ENCODE measurements at places on chromosomes 5 and 9.

DNA sequence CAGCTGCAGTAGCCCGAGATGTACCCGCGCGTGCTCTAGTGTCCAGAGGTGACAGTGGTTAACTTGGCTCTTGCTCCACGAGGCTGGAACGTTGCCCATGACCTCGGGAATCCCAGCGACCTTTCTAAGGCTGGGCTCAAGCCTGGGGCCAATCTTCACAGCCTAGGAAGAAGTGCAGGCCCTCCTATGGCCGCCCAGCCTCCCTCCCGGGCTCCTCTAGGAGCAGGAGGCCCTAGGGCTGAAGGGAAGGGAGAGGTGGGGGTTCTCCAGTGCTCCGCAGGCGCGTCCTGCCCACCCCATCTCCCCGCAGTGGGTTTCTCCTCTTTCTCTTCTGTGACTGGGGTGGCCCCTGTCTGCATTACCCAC, 13.3 kb downstream of the NR2F1 start:
- no peak for DNase-seq

- DNase-seq: no peak
These were observed 102.4 kb downstream of the SMIM23 start for GRCh38 chr5:171888051-171888481.

DNA sequence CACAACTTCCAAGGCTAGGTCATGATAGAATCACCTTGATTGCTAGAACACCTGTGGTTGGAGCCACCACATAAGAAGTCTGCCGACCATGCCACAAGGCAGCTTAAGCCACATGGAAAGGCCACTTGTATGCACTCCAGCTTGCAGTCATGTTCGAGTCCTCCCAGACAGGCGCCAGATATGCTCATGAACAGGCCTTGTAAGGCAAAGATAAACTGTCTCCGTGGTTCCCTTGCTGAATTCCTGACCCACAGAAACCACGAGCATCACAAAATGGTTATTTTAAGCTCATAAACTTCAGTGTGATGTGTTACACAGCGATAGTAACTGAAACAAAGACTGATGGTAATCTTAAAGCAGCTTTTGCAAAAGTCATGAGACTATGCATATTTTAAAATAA, 188.4 kb upstream of the DAPK1 start:
- DNase-seq: no peak

- DNase-seq: no peak
These were observed 81.9 kb upstream of the ADAMTS2 start for GRCh38 chr5:179427032-179427675.

DNA sequence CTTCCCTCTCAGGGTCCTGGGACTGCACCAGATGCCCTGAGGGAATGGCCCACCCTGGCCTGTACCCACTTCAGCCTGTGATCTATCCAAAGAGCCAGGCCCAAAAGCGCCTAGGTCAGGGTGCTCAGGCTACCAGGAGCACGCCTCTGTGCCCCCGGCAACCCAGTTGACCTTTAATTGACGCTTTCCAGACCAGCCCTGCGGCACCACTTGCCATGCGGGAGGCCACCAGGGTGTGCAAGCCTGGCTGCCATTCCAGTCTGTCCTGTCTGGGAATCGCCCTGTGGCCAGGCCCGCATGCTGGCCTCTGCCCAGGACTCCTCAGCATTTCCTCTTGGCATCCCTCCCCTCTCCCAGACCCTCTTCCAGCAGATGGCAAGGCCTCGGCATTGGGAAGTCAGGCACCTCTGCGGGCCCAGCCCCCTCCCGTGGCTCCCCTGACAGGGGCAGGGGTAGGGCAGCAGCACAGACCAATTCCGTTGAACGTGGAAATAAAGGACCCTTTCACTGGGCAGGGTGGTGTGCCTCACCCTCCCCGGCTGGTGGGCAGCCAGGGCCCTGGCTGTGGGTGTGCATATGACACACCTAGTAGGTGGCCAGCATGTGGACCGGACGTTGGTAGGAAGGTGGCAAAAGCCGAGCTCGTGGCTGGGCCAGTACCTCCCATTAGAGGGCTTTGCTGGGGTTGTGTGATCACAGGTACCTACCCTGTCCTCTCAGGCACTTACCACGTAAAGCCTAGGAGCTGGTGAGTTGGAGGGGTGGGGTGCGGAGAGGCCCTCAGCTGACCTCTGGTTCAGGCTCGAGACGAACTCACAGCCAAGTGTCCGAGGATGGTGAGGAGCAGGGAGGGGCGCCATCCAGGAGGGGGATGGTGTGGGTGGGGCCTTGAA, 3.5 kb upstream of the AIF1L start:
- DNase-seq: no peak

DNA sequence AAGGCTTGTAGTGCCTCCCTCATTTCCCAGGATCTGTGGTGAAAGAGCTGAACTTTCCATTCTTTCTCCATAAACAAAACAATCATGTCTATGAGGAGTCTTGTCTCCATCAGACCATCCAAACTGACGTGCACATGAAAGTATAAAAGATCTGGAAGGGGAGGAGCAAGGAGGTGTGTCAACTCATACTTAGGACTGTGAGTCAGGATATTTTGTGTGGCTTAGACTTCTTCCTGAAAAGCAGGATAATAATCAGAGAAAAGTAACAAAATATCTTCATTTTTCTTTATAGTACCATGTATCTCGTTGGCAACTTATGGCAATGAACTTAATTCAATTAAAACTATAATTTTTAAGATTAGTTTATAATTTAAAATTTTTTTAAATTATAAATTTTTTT, 96.0 kb upstream of the PRRC1 start:
- DNase-seq: no peak

DNA sequence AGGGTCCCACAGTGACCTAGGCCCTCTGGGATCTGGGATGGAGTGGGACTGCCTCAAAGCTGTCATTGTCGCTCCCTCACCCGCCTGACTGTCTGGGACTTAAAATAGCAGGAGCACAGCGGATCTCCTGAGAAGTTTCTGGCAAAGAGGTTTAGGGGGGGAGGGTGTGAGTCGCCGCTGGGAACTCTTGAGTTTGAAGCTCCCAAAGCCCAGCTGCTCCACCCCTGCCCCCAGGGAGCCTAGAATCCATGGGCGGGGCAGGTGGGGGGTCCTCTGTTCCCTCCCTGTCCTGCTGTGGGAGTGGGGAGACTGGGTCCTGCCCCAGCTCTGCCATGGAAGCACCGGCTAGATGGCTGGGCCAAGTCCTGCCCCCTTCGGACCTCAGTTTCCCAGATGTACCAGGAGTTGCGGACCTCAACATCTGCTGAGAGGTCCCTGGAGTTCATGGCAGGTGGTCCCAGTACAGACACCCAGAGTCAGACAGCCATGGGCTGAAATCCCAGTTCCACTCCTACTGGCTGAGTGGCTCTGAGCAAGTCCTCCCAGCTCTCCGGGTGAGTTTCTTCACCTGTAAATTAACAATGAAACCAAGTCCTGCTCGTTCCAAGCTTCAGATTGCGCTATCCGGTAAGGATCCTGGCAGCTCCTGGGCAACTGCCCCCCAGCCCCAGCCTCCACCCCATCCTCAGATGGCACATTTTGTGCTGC, 985 bp upstream of the WDR38 start:
- DNase-seq: no peak

DNA sequence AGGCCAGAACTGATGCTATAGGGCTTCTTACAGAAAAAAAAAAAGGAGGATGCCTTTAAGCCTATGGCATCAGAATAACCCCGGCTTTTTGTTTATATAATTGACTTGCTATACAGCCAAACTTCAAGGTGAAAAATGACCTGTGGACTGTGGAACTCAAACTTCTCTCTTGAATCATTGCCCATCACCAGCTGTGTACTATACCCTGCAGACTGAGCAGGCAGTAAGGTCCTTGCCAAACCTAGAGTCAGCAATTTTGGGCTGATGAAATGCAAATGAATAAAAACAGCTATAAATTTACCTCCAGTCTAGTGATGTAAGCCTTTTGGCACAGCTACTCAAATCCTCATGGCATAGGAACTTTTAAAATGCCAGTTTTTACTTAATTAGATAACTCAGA, 44.5 kb upstream of the PPP3R2 start:
- DNase-seq: no peak

DNA sequence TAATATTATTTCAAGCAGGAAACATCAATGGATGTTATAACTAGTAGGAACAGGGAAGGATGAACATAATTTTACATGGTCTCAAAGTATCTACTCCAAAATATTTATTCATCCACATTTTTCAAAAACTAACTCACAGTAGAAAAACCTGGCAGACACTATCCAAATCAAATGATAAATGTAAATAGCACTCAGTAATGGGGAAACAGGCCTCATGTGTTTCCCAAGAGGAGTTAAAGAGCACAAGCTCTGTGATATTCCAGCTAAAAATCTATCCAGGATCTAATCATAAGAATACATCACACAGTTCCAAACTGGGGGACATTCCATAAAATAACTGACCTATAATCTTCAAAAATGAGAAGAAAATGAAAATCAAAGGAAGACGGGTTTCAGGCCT, 443.1 kb downstream of the ZNF608 start:
- no peak for DNase-seq

- DNase-seq: no peak
These were observed 19.5 kb downstream of the RALGDS start for GRCh38 chr9:133101356-133102189.

DNA sequence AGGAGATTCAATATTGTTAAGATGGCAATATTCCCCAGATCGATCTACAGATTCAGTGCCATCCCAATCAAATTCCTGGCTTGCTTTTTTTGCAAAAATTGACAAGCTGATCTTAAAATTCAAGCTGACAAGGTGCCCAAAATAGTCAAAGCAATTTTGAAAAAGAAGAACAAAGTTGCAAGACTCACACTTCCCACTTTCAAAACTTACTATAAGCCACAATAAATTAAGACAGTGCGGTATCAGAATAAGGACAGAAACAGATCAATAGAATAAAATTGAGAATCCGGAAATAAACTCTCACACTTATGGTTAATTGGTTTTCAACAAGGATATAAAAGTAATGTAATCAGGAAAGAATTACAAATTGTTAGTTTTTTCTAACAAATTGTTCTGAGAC, 97.1 kb downstream of the NRG2 start:
- DNase-seq: no peak

DNA sequence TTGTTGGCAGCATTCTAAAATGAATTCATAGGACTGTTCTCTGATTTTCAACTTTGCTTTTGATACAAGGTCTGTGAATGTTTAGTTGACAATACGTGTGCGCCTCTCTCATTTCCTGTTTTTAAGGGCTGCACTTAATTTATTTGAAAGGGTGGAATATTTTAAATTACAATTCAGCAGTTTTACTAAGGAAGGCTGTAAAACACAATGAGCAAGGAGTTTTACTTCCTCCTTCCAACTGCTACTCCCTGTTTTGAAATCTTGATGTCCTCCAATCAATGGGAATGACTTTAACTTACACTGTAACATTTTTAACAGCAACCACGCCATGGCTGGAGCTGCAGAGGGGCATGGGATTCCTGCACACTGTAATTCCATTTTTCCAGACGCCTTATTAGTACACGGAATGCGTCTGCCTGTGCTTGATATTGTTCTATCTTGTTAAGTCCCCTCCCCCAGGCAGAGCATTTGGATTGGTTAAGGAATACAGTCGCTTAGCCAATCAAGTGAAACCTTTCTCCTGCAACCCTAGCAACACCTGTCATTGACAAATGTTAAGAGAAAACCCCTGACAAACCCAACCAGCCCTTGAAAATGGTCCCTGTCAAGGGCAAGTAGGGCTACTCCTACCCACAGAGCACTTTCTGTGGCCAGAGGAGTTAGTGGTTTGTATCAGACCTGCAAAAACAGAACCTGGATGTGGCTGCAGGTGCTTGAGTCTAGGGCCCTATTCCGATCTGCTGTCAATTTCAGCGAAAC, 12.5 kb upstream of the ZSWIM6 start:
- peak; percentile 22 for DNase-seq

DNA sequence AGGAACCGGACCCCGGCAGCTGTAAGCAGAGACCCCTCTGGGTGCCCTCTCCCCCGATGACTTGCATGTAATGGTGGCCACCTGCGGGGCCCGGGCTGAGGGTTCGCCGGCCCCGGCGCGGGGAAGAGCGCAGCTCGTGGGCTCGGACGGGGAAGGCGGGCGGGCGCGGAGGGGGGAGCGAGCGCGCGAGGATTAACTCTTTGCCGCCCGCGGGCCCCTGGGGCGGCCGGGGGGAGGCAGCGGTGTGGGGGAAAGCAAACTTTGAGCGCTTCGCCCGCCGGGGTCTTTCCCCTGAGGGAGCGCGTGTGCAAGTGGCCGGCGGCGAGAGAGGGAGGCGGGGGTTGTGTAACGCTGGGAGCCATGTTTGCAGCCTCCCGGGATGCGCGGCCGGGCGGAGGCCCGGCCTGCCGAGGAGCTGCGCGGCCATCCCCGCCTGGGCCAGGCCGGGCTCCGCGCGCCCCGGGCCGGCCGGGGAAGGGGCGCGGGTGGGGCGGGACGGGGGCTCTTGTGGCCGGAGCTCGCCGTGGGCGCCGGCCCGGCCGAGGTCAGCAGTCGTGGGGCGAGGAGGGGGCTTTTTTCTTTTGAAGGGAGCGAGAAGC, 547 bp downstream of the ANP32B start:
- peak; percentile 73 for DNase-seq

DNA sequence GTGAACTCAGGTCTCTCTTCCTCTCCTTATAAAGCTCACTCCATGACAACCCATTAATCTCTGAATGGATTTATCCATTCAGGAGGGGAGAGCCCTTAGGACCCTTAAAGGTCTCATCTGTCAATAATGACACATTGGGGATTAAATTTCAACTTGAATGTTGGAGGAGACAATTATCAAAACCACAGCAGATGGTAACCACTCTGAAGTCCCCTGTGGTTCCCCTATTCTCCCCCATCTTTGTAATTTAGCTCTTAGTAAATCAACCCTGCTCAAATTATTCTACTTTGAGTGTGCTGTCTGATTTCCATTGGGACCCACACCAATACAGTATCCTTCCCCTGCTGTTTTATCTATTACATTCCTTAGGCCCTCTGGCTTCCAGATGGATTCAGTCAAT, 72.0 kb upstream of the RAI14 start:
- no peak for DNase-seq

- no peak for DNase-seq
These were observed 40.0 kb upstream of the DMRT1 start for GRCh38 chr9:801399-802071.

DNA sequence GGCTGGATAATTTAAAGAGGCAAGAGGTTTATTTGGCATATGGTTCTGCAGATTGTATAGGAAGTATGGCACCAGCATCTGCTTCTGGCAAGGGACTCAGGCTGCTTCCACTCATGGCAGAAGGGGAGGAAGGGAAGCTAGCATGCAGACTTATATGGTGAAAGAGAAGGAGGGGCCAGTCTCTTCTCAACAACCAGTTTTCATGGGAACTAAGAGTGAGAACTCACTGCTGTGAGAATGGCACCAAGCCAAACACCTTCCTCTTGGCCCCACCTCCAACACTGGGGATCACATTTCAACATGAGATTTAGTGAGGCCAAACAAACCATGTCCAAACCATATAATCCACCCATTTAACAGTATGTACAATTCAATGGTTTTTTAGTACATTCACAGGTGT, 113.3 kb upstream of the SHB start:
- no peak for DNase-seq

DNA sequence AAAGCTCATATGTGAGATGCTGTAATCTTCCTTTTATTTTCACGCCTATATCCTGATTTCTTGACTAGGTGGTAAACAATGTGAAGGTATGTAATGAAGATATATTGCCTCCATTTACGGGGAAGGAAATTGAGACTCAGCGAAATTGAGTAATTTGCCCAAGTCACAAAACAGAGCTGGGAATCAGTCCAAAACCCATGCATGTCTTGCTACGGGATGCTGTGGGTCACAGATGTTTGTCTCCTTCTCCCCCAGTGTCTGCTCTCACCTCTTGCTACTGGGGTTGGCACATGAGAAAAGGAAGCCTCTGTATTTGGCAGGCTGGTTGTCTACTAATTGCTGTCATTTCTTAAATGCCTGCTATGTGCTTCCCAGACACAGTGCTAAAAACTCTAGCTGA, 53.7 kb upstream of the TEX48 start:
- peak; percentile 21 for DNase-seq
